ENCODE measurements at places on chromosomes 6 and 20. TPM values are rescaled to one million over a fixed set of nuclear protein-coding genes. Genes with fewer than 3 reads are reported as not detected.

TBC1D7 gene
- polyA plus RNA-seq: 28.5 TPM

TTBK1 gene
- polyA plus RNA-seq: 0.20 TPM

DYNLT2 gene
- 2.7 TPM for polyA plus RNA-seq

TUBB2A gene
- polyA plus RNA-seq: 56.1 TPM

MARCKS gene
- polyA plus RNA-seq: 555 TPM

RSPO4 gene
- polyA plus RNA-seq: 0.95 TPM

CLPSL2 gene
- not detected for polyA plus RNA-seq

RIPPLY2 gene
- polyA plus RNA-seq: not detected

CALHM6 gene
- polyA plus RNA-seq: 3.1 TPM

C20orf204 gene
- 0.89 TPM for polyA plus RNA-seq

ADGB gene
- polyA plus RNA-seq: 0.15 TPM

METTL24 gene
- 13.8 TPM for polyA plus RNA-seq

CMTR1 gene
- 43.2 TPM for polyA plus RNA-seq

GRCh38 chr6:40509086-40509485, 78.1 kb downstream of the LRFN2 start:
- DNase-seq: no peak

GRCh38 chr6:113365191-113365590, 492.0 kb upstream of the MARCKS start:
- DNase-seq: no peak

DNA sequence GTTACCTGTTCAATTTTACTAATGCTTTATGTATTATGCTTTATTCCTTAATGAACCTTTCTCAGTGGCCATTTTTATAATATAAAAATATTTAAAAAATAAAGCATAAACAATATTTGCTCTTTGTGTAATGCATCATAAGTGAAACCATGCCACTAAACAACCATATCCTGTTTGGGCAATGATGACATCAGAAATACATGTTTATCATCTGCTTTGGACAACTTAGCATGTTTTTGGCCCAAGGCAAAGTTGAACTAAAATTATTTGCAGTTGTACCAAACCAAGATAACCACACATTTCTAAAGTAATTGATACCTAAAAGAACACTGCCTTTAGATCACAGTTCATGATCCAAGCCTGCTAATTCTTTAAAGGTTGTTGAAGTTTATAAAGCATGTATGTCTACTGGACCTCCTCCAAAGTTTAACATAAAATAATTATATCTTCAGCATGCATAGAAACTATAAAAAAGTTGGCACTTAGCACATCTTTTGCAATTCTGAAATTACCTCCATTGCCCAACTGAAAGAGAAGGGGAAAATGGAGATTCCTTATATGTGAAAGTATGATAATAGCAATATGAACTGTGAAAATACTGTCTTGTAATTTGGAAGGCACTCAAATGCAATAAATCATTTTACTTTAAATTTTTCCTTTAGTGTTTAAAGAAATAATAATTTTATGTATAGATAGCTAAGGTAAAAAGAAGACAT, 325.6 kb upstream of the RUNX2 start:
- DNase-seq: no peak

GRCh38 chr6:33169291-33170175, 22.7 kb downstream of the COL11A2 start:
- no peak for DNase-seq

DNA sequence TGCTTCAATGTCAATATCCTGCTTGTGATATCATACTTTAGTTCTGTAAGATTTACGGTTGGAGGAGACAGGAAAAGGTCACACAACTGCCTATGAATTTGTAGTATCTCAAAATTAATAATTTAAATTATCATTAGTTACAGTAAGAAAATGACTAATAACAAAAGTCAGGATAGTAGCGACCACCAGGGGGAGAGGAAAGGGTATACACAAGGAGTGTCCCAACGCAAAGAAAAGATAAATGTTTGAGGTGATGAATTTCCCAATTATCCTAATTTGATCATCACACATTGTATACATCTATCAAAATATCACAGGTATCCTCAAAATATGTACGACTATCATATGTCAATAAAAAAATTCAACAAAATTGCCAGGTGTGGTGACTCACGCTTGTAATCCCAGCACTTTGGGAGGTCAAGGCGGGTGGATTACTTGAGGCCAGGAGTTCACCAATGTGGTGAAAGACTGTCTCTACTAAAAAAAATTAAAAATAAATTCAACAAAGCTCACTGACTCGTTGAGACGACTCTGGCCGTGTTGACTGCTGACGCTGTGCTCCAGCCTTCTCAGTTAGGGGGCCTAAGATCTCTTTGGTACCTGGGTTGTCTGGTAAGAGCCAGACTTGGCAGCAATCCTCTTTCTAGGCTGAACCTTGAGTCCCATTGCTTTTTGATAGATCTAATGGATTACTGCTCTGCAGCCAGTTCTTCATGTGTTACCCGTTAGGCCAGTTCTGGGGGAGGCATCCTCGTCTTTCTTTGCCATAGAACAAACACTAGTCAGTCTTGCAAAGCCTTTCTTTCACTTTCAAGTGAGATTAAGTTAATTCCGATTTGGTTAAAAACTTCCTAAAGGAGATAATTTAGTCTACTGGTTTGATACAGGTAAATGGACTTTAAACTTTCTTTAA, 9.0 kb upstream of the OVOL2 start:
- no peak for DNase-seq

GRCh38 chr20:44014807-44015732, 100.4 kb downstream of the TOX2 start:
- no peak for DNase-seq

DNA sequence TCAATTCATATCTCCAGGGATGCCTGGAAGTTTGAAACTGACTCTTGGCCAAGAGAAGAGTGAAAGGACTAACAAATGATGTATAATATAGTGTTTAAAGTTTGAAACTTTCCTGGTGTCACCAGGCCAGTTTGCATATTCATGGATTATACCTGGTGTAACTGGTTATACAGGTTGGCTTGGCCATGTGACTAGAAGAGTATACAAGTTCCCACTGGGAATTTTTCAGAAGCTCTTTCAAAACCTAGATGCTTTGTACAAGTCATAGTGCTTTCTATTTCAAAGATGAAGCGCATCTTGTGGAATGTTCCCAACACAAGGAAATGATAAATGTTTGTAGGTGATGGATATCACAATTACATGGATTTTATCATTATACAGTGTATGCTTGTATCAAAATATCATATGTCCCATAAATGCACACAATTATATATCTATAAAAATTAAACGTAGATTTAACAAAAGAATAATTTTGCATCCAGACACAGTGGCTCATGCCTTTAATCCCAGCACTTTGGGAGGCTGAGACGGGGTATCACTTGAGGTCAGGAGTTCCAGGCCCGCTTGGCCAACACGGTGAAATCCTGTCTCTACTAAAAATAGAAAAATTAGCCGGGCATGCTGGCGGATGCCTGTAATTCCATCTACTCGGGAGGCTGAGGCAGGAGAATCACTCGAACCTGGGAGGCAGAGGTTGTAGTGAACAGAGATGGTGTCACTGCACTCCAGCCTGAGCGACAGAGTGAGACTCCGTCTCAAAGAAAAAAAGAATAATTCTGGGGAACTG, 1420.2 kb downstream of the GRIK2 start:
- DNase-seq: no peak

DNA sequence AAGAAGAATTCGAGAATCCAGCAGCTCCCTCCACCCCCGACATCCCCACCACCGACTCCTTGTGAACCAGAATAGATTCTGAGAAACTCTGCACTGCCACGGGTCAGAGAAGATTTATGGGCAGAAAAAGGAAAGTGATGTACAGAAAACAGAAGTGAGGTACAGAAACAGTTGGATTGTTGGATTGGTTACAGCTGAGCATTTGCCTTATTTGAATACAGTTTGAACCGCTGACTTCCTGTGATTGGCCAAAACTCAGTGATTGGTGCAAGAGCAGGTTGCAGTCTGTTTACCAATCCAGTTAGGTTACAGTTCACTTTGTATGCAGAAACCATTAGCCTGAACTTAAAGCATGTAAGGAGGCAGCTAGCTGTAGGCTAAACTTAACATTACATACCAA, 131.2 kb upstream of the HDDC2 start:
- no peak for DNase-seq

DNA sequence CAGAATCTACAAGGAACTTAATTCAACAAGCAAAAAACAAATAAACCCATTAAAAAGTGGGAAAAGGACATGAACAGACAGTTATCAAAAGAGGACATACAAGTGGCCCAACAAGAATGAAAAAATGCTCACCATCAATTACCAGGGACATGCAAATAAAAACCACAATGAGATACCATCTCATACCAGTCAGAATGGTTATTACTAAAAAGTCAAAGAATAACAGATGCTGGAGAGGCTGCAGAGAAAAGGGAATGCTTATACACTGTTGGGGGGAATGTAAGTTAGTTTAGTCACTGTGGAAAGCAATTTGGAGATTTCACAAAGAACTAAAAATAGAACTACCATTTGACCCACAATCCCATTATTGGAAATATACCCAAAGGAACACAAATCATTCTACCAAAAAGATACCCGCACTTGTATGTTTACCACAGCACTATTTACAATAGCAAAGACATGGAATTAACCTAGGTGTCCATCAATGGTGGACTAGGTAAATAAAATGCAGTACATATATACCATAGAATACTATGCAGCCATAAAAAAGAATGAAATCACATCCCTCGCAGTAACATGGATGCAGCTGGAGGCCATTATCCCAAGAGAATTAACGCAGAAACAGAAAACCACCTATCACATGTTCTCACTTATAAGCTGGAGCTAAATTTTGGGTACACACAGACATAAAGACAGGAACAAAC, 48.4 kb downstream of the RNGTT start:
- no peak for DNase-seq

- no peak for DNase-seq
Observed at GRCh38 chr6:149458806-149459205, 26.0 kb downstream of the ZC3H12D start.

DNA sequence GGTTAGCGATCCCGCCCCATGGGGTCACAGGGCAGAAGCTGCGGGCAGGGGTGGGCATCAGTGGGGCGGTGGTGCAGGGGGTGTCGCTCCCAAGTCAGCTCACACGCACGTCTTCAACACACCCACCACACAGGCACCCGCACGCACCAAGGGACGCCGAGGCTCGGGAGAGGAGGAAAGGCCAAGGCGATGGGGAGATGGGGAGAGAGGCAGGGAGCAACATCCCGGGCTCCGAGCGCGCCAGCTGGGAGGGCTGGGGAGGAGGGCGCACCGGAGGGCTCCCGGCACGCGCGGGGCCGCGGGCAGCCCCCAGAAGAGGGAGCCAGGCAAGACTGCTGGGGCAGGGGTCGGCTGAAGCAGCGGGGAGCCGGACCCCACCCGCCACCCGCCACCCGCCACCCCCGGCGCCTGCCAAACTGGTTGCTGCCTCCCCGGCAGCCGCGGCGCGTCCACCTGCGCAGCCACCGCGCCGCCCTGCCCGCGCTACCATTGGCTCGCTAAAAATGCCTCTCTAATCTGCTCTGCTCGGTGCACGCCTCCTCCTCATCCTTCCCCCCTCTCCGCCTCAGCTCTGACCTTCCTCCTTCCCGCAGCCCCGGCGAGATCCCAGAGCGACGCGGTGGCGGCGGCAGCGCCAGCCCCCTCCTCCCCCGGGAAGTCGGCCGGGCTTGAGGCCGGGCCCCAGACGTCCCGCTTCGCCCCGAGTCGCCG, at the start of gene PACSIN1:
Gene PACSIN1 (plus strand): TSS at position 546 of the 711 bp plus-strand sequence. CDS start 60,230 bp downstream, outside the sequence.
- DNase-seq: no peak

- DNase-seq: no peak
Observed at GRCh38 chr6:155254139-155254538, 9.7 kb upstream of the CLDN20 start.

DNA sequence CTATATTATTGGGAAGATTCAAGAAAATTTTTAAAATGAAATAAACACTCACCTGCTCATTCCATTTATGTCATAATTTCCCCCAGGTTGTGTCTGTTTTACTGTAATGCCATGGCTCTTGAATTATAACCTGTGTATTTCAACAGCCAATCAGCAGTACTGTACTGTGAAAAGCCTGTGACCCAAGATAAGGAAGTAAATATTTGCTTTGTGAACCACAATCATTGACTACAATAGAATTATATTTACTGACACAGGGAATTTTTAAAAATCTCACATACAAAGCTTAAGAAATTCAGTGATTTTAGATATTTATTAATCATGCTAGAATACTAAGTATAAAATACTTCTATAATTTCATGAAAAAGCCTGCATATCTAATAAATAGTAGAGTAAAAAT, 6.0 kb downstream of the RGS17 start:
- DNase-seq: no peak

GRCh38 chr6:43954311-43955131, 172.7 kb downstream of the MRPL14 start:
- no peak for DNase-seq

GRCh38 chr20:50536333-50536732, 26.1 kb downstream of the PTPN1 start:
- DNase-seq: no peak

DNA sequence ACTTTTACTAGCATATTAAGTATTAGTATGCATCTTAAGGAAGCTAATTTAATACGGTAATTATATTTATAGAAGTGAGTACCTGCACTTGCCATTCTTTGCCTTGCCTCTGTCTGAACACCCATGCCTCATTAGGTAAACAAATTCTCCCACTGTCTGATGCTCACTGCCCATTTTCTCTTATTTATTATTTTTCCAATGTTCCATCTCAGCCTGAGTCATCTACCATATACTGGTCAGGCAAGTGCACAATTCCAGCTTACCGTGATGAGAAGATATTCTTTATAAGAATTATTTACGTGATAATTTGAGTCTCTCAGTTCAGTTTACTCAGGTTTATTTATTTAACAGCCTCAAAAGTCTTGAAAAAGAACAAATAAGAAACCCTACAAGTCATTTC, 619.2 kb upstream of the EYS start:
- no peak for DNase-seq

- peak; percentile 5 for DNase-seq
Observed at GRCh38 chr6:90586546-90586835, 381 bp downstream of the MAP3K7 start.

GRCh38 chr6:136501096-136501495, 49.1 kb downstream of the MAP7 start:
- DNase-seq: no peak

GRCh38 chr6:15426901-15427300, 181.0 kb downstream of the JARID2 start:
- no peak for DNase-seq

- no peak for DNase-seq
Observed at GRCh38 chr20:39885975-39886649, 802.9 kb downstream of the MAFB start.

- no peak for DNase-seq
Observed at GRCh38 chr6:126064257-126064747, 78.0 kb downstream of the TRMT11 start.
